Stimulated activated CD8-positive, alpha-beta memory T cell treated with anti-CD3 and anti-CD28 coated beads, Interleukin-4, amount 100 ng/mL, for 1 hour (primary cell): ENCODE measurements at places on chromosomes 4 and X.

- DNase-seq: no peak
Measured at GRCh38 chr4:163923092-163923491, 428.6 kb downstream of the TMA16 start.

- DNase-seq: no peak
Measured at GRCh38 chr4:142567620-142568451, 278.3 kb downstream of the INPP4B start.

DNA sequence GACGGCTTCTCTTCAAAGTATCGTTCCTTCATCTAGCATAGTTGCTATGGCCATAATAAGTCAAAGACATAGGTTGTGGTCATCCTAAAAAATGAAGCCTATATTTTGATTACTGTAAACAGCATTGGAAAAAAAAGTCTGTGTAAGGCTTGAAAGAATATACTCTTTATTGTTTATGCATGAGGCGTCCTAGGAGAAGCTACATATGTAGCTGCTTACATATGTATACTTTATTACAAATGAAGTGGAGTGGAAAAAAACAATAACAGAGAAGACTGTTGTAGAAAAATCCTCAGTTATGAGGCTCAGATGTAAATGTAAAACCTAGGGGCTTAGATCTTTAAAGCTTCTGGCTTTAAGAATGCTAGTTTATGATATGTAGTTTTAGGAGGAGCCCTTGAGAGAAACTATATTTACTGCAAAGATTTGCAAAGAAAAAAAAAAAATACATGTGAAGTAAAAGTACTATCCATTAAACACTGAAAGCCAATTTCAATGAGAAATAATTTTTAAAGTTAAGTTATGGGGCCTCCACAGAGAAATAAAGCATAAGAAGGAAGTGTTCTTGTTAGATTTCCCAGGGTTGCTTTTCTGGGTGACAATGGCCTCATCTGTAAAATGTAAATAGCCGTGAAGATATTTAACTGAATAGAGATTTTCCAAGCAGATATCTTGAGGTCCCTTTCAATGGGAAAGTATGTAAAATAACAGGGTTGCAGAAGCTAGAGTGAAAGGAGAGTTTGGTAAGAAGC is 598.2 kb downstream of the TRIML1 start:
- DNase-seq: no peak

DNA sequence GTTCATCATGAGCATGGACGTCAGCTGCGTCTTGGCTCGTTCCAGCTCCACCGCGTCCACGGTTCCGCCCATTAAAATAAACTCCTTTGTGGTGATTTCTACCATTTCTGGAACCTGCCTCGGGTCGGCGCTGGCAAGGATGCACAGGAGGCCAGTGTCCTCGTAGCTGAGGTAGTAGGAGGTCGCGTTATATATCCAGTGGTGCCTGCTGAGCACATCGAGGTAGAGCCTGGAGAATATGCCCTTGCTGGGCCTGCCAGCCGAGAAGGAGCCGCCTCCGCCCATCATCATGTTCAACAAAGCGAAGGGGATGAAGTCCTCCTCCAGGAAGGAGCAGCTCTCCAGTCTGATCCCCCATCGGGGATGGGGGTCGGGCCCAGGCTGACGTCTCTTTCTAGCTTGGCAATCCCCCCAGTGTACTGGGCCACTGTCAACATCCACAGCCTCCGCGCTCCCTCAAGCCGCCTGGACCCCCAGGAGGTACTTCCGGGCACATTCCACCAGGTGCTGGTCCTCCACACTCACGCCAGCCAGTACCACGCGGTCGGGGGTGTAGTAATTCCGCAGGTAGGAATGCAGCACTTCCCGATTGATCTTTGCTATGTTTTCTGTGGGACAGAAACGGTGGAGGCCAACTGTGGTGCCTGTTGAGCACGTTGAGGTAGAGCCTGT is 120.9 kb upstream of the GRID2 start:
- no peak for DNase-seq

- no peak for DNase-seq
Measured at GRCh38 chr4:165293061-165293460, 34.4 kb upstream of the MSMO1 start.

DNA sequence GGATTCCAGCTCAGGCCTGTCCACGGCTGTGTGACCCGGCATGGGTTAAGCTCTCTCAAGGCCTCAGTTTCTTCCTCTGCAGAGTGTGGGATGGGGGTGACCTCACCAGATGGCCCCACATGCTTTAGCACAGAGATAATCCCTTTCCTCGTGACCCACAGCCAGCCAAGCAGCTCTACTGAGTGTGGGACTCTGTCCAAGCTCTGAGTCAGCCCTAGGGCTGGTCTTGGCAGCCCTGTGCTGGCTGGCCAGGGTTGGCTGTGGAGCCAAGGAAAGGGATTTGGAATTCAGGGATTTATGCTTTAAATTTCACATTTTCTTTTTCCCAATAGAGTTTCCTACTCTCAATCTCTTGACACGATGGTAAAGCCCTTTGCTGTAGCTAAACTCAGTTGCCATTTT is 19.7 kb upstream of the SPON2 start:
- DNase-seq: no peak

GRCh38 chr4:177461606-177462005 is 19.4 kb upstream of the AGA start:
- no peak for DNase-seq

DNA sequence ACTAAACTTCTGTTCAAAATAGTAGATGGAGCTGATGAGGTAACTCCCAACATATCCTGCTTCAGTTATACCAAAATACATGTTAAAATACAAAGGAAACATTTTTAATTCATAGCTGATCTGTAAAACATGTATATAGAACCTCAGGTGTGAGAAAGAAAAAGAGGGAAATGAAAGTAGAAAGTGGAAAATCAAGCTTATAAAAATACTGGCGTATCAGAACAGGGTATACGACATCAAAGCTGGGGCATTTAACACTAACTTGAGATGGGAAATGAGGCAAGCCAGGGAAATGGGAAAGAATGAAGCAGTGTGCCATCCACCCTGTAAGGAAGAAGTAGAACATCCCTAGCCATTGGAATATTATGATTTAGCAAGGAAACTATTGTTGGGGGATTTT is 767.5 kb downstream of the DMD start:
- DNase-seq: no peak

DNA sequence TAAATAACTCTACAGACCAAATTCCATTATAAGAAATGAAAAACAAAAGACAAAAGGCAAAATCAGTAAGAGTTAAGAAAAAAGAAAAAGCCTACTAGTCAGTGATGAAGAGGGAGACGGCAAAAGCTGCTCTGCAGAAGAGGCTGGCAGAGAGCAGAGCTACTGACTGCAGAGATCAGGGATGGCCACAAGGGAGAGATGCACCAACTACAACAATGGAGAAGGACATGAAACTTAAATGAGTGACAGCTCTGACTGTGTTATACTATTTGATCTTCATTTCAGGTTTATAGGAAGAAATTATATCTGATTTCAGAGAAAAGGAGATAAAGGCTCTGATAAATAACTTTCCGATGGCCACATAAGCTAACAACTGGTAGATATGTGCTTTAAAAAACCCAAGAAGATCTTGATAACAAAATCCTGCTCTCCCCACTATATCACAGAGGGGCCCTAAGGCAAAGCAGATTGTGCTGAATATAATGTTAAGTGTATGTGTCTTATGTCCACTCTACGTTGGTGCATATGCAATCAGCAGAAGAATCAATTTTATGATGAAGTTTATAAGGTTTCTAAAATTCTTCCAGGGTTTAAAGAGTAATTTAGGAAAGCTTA is 58.4 kb upstream of the COX18 start:
- no peak for DNase-seq

DNA sequence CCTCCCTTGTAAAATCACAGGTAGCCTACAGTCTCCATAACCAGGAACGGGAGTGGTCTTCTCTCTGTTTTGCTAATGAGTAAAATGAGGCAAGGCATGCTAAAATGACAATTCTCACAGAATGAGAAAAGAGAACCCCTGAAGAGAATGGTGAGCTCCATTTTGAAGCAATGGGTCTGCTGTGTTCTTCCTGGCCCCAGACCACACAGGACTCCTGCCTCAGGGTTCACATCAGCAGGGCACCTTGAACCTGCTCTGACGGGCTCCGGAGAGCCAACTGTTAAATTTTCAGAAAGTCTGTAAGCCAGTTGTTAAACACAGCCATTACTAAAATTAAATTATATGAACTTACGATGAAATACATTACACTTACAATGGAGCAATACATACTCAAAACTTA is 32.1 kb upstream of the RBM47 start:
- DNase-seq: no peak

DNA sequence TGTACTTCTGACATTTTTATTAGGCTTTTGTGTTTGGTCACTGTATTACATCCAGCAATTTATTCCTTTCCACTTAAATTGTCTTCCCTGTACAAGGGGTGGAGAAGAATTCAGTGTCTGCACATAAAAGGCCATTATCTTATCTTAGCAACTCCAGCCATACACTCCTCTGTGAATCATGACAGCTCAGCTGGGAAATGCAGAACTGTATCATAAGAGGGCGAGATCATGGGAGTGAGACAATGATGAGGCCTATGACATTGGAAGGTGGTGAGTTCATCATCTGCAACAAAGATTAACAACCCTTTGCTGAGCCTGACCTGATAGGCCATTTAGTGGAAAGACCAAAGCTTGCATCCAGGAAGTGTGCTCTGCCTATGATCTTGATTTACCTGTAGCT is 33.3 kb downstream of the SLIT2 start:
- no peak for DNase-seq

DNA sequence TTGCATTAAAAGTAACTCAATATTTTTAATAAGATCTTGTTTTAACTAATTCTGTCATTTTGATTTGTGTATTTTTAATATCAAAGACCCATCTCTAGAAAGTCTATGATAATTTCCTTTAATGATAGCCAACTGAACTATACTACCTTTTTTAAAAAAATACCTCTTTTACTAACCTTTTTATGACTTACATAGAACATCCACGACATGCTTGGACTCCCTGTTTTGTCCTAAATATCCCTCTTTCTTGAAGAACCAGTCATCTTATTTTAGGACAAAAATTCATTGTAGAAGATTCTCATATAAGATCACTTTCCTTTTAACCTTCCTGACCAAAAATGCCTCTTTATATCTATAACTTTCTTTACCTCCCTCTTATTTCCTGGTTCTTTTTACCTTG is 76.8 kb upstream of the GC start:
- no peak for DNase-seq

DNA sequence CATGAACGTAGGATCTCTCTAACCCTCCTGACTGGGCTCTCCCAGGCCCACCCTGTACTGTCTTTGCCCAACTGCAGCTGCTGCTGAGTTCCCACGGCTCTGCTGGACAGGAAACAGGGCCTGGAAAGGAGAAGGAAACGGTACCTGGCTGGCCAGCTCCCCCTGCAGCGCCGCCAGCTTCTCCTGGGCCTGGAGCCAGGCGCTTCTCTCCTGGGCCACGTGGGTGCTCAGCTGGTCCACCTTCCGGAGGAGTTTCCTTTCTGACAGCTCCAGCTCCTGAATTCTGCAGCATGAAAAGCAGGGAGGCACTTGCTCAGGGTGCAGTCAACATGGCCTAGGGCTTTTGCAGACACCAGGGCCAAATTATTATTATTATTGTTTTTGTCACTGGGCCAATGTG is 6.5 kb downstream of the C4orf50 start:
- DNase-seq: no peak

DNA sequence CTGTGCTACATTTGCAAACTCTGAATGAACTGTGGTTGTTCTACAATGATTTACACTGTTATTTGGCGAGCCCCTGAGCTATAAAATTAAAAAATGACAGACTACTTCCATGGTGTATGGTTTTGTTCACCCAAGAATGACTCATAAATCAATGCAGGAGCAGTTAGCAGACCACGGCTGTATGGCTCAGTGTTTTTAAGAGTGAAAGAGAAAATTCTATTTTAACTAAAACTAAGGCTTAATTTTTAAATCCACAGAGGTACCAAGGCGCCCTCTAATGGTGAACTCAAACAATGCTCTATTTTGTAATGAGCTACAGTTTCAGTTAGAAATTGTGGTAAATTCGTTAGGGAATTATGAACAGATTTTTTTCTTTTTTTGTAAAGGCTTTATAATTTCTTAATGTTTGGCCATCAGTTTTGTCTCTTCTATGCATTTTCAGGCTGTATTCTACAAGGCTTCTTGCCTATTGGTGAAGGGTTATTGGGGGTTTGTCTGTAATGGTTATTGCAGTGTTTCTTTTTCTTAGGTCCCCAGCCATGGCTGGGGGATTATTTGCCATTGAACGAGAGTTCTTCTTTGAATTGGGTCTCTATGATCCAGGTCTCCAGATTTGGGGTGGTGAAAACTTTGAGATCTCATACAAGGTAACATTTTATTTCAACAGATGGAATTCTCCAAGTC is 32.5 kb downstream of the HMGB2 start:
- DNase-seq: no peak

- no peak for DNase-seq
Measured at GRCh38 chrX:115535421-115535820, 25.6 kb upstream of the PLS3 start.

DNA sequence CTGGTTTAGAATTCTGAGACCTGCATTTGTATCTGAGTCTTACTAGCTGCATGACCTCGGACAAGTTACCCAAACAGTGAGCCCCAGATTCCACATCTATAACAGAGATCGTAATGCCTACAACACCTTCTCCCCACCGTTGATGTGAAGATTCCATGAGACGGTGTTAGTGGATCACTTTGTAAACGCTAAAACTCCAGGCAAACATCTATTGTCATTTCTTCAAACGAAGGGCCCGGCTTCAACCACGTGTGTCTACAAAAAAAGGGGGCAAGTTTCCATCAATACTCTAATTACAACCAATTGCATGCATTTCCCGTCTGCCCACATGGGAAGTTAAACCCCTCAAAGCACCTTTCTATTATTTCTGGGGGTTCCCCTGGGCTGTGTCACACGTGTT is 99.1 kb upstream of the ENPP6 start:
- no peak for DNase-seq

GRCh38 chr4:173508386-173509035 is 21.5 kb downstream of the HAND2 start:
- DNase-seq: no peak

GRCh38 chrX:1591863-1592469 is 562 bp downstream of the AKAP17A start:
- DNase-seq: no peak

- peak; percentile 18 for DNase-seq
Measured at GRCh38 chrX:103175944-103176753, 38.8 kb upstream of the BEX4 start.

DNA sequence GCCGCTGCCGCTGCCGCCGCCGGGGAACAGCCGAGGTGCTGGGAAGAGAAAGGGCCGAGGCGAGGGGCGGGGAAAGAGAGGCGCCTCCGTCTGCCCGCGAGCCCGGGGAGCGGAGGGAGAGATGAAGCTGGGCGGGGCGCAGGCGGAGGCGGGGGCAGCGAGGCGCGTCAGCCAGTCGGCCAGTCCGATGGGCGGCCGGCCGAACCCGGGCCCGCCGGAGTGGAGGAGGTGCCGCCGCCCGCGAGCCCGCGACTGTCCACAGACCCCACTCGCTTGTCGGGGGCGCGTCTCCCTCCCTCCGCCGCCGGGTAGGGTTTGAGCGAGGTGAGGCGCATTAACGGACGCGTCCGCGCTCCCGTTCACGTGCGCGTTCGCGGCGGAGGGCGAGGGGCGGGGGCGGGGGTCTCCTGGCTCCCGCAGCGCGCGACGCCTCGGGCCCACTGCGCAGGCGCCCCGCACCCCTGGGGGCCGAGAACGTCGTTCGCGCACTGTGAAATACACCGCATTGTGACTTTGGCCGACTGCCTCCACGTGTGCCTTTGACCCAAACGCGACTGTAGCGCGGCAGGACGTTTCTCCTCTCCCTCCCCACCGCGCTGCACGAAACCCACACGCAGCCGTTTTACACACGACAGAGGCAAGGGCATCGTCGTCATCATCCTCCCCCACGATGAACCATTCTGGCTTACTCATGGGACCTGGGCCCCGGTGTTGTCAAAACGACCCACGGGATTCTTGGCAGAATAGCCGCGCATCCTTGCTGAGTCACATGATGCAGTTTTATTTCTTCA is at the start of gene NUDT11:
Gene NUDT11 (minus strand): TSS at position 92 of the 791 bp plus-strand sequence. CDS start 148 bp downstream, outside the sequence.
- no peak for DNase-seq
